Peyer's patch (tissue), 4 donors: ENCODE measurements at places on chromosomes 5 and 9. TPM values are rescaled to one million over a fixed set of nuclear protein-coding genes. Genes with fewer than 3 reads are reported as not detected.
A peak's percentile ranks its signal among the peaks of the same experiment; 100 is the strongest.

Gene STC2
- 0.85 TPM for total RNA-seq

Gene PCDHGA7
- total RNA-seq: 0.35 TPM

DNA sequence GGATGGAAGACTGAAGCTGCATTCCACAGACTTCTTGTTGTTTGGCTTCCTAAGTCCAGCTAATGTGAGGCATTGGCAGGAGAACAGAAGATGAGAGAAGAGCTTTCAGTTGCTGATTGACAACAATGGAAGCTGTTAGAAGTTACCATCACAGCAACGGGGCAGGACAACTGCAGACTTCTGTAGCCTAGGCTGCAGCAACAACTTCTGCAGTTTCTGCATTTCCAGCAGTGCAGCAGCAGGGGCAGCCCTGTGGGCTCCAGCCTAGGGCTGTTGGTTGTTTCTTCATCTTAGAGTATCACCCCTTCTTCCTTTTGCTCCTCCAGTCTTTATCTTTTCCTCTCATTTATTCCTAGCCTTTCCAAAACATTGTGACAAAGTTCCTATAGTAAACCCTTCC, 528.8 kb upstream of the PTGER4 start:
- no peak for DNase-seq

GRCh38 chr5:64570395-64570996, 64.7 kb downstream of the RGS7BP start:
- no peak for DNase-seq

DNA sequence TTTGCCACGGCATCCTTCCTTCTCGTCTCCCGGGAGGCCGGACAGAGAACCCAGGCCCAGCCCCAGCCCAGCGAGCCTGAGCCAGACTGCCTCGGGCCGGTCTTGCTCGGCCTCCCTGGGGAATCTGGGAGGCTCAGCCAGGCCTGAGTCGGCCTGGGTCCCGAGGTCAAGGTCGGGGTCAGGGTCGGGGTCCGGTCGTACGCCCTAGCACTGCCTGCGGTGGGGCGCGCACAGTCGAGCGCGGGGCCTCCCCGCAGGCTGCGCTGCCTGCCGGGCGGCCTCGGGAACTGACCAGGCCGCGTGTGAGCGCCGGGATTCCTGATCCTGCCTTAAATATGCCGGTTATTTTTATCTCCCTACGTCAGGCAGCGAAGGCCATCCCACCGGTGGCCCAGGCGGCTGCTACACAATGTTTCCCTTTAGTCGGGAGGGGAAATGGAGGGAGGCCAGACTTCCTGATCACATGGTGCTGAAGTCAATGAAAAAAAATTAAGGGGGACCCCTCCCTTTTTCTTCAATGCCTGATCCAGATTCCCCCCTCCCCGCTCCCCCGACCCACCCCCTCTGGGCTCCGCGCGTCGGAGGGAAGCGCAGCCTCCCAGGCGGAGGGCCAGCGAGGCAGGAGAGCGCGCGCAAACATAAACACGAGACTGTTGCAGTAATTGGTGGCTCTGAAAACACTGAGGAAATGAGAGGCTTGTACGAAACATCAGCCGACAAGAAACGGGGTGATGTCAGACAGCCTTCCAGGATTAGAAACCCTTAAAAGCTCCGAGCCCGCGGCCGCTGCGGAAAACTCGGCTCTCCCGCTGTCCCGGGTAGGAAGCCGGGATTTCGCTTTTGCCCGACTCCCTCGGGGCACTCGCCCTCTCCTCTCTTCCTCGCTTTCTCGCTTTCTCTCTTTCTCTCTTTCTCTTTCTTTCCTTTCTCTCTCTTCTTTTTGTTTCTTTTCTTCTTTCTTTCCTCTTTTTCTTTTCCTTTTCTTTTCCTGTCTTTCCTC, 148.2 kb upstream of the KLF4 start:
- peak; percentile 75 for DNase-seq

- DNase-seq: no peak
These were observed 167.9 kb upstream of the MOCS2 start for GRCh38 chr5:53277491-53277890.

DNA sequence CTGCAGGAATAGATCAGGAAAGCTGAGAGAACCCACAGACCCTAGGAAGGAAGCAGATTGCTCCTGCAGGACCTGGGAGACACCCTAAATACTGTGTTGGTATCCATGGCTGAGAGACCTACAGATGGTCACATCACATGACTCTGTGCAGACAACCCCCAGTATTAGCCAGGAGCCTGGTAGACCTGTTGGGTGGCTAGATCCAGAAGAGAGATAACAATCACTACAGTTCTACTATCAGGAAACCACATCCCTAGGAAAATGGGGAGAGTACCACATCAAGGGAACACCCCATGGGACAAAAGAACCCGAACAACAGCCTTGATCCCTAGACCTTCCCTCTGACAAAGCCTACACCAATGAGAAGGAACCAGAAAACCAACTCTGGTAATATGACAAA, 24.2 kb upstream of the MELK start:
- DNase-seq: no peak

DNA sequence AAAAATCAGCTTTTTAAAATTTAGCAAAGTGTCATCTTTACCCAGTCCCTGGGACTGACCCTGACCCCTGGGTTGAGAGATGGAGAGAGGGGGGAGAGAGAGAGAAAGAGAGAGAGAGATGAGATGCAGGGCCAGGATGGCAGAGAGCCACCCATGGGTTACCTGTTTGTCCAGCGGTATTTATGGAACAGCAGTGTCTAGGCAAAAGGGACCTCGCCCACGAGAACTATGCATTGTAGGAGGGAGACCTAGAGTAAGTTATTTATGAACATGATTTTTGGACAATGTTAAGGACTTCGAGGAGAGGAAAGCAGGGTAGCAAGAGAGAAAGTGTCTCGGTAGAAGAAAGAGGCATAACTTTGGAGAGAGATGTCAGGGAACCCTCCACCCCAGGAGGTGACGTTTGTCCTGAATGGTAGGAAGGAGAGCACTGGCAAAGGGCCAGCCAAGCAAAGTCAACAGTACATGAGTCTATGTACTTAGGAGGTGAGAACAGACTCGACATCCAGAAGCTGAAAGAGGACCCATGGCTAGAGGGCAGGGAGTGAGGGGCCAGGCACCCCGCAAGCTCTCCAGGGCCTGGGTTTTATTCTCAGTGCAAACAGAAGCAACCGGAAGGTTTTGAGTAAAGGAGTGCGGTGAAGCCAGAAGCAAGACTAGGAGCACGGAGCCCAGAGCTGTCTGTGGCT, 30.5 kb upstream of the MSX2 start:
- no peak for DNase-seq

- no peak for DNase-seq
These were observed 232.9 kb downstream of the NFIB start for GRCh38 chr9:14080959-14081542.

DNA sequence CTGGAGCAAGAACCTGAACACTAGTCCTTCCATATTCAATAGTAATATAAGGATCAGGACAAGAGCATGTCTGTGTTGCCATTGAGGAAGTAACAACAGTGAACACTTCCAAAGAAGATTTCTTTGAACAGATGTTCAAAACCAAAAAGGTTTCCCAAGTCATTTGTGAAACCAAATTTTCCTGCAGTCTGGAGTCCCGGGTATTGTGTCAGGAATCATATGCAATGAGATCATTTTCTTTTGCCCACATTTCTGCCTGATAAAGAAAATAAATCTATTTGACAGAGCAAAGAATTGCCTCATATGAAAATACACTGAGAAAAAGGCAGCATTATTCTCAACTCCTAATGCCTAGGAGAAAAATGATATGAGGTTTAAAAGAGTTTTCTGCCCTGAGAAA, 151.7 kb downstream of the SNX18 start:
- DNase-seq: no peak

DNA sequence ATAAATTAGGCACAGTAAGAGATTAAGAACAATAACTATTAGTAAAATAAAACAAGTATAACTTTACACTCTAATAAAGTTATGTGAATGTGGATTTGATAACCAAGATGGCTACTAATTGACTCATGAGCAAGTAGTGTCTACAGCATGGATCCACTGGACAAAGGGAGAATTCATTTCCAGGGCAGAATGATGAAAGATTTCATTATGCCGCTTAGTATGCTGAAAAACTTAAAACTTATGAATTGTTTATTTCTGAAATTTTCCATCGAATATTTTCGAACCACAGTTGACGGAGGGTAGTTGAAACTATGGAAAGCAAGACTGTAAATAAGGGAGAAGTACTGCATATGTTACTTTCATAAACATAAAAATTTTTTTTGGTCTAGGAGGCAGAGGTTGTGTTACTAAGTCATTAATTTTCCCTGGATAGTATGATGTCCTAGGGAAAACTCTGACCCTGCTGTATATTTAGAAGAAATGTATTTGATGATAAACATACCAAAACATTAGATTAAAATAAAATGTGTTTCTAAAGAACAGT, 24.9 kb upstream of the TARS1 start:
- no peak for DNase-seq

DNA sequence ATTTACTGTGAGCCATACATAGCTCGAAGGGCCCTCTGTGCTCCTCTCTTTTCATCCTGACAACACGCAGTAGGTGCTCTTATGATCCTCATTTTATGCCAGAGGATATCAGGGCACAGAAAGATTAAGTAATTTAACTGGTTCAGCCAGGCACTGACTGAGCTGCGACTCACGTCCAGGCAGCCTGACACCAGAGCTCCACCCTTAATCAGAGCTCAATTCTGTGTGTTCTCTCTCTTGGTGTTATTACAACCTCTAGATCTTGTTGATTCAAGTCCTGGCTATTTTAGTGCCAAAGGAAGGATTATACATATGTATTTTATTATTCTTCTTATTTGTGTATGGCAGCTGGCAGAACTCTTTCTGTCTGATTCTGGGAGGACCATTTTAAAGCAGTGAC, 59.7 kb downstream of the OSMR start:
- no peak for DNase-seq

DNA sequence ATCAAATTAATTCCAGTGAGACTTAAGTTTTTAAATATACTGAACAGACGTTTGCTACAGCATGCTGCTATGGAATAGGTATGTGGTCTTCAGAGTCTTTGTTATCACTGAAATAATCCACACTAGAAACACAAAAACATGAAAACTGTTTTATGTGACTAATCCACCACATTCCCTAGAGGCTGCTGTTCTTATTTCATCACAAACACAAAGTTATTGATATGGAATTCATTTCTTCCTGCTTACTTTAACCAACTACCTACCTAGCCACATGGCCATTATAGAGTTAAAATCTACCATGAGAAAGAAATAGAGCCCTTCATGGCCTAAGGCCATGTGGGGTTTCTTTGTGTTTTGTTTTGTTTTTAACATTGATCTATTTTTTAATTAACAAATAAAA, 232.3 kb upstream of the PTGER4 start:
- DNase-seq: no peak

DNA sequence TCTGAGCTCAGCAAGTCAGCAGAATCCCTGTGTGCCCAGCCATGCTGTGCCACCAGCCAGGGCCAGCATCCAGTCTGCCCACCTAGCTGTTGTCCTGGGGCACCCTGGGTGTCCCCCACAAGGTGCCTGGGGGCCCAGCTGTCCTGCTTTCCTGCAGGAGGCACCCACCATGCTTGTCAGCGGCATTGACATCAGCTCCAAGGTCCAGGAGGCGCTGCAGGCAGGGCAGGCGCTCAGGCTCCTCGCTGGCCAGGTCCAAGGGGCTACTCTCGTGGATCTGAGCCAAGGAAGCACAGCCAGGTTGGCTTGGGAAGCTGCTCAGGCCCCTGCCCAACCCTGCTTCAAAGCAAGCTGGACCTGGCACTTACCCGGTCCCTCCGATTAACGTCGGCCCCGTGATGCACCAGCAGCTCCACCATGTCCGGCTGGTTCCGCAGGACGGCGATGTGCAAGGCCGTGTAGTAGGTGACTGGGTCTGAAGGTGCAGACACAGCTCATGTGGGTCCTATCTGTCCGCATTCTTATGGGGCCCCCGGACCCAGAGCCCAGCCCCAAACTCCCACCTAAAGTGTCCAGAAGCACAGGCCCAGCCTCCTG, 2.8 kb downstream of the ASB6 start:
- no peak for DNase-seq

DNA sequence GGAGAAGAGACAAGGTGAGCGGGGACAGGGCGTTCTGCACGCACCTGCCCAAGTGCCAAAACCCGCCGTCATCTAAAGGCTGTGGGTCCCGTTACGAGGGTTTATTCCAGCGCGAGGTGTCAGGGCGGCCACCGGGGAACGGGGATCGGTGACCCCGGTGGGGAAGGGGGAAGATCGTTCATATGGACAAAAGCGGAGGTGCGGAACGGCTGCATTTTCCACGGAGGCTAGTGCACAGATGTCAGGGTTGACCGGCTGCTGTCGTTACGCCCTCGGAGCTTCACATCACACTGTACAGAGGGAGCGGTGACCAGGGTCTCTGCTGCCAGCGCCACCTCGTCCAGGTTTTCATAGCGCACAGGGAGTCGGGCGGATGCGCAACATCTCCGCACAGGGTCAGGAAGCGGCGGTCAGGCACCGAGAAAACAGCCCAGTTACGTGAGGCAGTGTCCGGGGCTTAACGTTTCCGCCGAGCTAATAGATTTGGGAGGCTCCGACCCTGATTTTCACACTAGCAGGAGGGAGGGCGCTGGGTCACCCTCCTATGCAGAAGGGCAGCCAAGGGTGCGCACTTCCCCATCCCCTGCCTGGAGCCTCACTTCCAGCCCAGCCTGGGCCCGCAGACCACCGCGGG, 13.5 kb downstream of the BTNL9 start:
- DNase-seq: no peak

DNA sequence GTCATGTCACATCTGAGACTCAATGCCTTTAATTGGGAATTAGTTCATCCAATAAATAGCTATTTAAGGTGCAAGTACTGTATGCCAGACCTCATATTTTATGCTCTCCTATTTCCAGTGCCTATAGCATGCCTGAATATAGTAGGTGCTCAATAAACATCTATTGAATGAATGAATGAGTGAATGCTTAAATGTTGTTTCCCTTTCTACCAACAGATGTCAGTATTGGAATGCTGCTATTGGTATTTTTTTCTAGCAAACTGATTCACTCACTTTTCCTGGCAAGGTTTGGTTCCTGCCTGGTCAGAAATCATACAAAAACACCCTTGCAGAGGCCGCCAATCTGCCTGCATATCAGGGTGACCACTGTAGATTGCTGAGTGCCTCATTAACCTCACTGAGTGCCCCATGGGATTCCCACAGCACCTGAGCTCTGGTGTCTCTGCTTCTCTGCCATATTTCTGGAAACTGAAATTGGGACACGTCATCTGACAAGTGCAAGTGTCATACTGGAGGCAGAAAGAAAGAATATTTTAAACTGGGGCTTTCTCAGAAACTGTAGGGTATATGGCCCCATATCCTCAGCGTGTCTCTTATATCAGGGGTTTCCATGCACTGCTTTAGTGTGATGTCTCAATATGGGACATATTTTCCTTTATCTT, 359.7 kb downstream of the TRIM32 start:
- no peak for DNase-seq

- DNase-seq: no peak
These were observed 165.1 kb downstream of the PAPPA start for GRCh38 chr9:116318468-116319374.

Gene SAPCD2
- 12.4 TPM for total RNA-seq

DNA sequence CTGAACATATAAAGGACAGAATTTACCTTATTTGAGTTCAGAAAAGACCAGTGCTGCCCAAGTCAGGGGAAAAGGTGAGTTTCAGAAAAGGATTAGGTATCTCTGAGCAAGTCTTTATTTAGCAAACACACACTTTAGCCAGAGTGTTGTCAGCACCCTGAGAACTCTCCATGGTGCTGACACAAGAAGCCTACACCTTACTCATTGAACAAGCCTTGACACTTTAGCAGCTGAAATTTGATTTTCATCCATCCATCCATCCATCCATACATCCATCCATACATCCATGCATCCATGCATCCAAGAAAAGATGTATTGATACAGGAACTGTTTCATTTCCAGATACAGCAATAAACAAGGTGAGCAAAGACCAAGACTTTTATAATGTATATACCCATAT, 311.2 kb downstream of the TRIM32 start:
- no peak for DNase-seq
